ENCODE measurements at places on chromosomes 5 and 9.

- no peak for DNase-seq
These were observed 22.7 kb downstream of the CCNH start for GRCh38 chr5:87390075-87390474.

DNA sequence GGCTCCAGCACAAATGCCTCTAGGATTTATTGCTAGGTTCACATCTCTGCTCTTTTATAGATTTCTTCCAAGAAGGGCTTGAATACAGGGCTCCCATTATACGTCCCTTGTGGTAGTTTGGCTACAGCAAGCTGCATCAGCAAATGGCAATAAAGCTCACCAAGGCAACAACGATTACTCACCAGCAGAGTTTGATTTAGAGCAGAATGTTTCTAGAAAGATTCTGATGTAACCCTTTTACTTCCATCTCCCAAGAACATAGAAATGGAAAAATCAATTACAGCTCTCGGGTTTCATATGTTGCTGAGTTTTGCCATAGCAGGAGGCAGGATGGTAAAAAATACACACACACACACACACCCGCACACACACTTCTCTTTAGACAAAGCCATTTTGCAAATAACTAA lies 124.2 kb upstream of the TNPO1 start:
- no peak for DNase-seq

GRCh38 chr9:4170231-4170630 lies 129.6 kb downstream of the GLIS3 start:
- DNase-seq = no peak

- DNase-seq = no peak
These were observed 19.9 kb upstream of the WNK2 start for GRCh38 chr9:93164085-93164484.

GRCh38 chr9:21030389-21031035 lies 928 bp downstream of the HACD4 start:
- peak; percentile 72 for DNase-seq

DNA sequence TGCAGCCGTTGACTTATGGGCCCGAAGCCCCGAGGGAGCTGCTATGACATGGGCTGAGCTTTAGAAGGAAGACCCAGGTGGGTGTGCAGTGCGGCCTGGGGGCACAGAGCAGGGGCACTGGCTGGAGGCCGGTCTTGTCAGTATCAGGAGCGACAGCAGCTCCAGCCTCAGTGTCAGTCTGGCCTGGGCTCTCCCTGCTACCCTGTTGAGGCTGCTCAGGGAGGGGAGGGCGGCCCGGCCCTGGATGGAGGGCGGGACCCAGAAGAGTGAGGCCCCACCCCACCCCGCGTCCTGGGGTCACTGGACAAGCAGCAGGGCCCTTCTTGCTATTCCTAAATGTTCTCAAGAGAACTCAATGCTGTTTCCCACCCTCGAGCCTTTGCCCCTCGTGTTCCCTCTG lies 18.0 kb downstream of the GFI1B start:
- DNase-seq = no peak

Measured in GM13976 (cell line).